Activated CD4-positive, alpha-beta T cell treated with anti-CD3 and anti-CD28 coated beads, Interleukin-2, amount 10 ng/mL, durations not matched to agents 7 days and 5 days (primary cell): ENCODE measurements at places on chromosomes 16 and 17.

- no peak overlapping the region for H3K4me3 ChIP-seq
- peaks cover 3% of the 10 kb centered on the region for H3K36me3 ChIP-seq
- H3K27ac ChIP-seq: no peak overlapping the region
- H3K4me1 ChIP-seq: peaks cover 13% of the 10 kb centered on the region
Measured at GRCh38 chr17:29918922-29919856, 10.8 kb downstream of the SSH2 start.

DNA sequence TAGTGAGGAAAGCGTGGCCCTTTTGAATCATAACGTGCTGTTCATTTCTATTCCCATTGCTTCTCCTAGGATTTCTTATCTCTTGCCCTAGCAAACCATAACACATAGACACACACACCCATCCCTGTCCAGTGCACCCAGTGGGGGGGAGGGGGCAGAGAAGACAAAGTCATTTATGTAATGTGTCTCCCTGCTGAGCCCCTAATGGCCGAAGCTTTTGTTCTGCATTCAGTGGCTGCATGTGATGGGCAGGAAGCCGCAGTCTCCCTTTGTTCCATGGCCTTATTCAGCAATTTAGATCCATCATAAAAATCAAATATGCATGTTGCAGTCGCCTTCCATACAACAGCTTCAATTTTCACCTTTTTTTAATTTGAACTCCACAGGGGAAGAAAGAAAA lies 325.4 kb downstream of the ZFHX3 start:
- no peaks in the 10 kb centered on the region for H3K4me1 ChIP-seq
- no peak overlapping the region for H3K4me3 ChIP-seq
- no peaks in the 10 kb centered on the region for H3K36me3 ChIP-seq
- DNase-seq: no peak

DNA sequence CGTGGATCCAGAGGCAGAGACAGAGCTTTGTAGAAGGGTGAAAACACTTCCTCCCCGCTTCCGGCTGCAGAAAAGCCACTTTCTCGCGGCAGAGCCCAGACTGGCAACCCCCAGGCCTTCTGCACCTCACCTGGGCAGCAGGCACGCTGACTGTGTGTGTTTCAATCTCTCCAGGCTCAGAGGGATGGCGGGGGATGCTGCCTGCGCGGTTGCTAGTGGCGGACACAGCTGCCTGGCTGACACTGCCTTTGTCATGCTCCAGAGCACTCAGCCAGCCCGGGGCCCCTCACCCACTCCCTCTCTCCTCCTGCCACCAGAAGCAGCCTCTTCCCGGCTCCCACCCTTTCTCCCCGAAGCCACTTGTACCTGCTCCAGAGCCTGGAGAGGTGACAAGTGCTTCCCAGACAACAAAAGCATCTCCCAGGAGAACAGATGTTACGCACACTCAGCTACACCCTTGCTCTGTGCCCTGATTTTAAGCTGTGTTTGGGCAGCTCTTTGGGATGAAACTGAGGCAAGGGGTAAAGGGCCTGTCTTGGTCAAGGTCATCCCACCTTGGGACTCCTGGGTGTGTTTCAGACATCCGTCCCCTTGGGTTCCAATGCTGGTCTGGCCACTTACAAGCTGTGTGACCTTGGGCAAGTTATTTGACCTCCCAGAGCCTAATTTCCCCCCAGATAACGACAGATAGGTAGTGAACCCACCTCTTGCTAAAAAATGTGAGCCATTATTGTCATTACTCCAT lies 9.2 kb upstream of the GLIS2 start:
- H3K36me3 ChIP-seq: peaks cover 12% of the 10 kb centered on the region
- H3K27ac ChIP-seq: peak overlapping the region; percentile 94
- H3K4me1 ChIP-seq: peaks cover 34% of the 10 kb centered on the region
- peak overlapping the region; percentile 91 for H3K4me3 ChIP-seq
- H3K27me3 ChIP-seq: peaks cover 2% of the 10 kb centered on the region

DNA sequence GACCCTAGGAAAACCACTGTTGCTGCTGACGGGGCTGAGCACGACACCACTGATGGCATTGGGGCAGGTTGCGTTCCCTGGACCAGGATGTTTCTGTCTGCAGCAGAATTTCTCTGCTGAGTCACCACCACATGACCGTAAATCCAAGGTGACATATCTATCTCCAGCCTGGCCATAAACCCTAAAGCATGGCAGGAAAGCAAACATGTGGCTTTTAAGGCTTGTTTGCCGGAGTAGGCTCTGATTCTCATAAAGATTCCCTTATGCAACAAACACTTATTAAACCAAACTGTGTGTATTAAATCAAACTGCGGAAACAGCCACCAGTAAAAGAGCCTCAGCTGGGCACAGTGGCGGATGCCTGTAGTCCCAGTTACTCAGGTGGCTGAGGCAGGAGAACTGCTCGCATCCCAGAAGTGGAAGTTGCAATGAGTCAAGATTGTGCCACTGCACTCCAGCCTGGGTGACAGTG lies 17.3 kb downstream of the MPHOSPH6 start:
- peaks cover 13% of the 10 kb centered on the region for H3K4me1 ChIP-seq
- H3K27ac ChIP-seq: no peak overlapping the region
- H3K36me3 ChIP-seq: peaks cover 48% of the 10 kb centered on the region
- no peaks in the 10 kb centered on the region for H3K27me3 ChIP-seq
- DNase-seq: no peak

DNA sequence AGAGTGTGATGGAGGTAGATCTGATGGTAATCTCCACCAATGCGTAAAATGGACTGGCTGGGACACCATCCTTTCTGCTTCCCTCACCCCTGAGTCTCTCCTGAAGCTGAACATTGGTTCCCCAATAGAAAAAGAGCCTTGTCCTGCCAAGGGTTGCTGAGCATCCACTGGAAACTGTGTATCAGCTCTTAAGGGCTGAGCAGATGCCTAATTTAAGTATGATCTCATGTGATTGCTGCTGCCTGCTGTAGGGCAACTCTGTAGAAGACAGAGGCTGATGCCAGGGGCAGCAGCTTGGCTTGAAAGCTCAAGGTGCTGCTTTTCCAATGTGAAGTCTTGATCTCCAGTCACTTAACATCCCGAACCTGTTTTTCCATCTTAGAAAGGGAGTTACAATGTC lies 310.3 kb upstream of the CCL2 start:
- no peak overlapping the region for H3K4me3 ChIP-seq
- H3K36me3 ChIP-seq: no peaks in the 10 kb centered on the region
- H3K4me1 ChIP-seq: peaks cover 2% of the 10 kb centered on the region
- no peak overlapping the region for H3K27ac ChIP-seq
- DNase-seq: no peak

- H3K4me3 ChIP-seq: peak overlapping the region; percentile 98
- peak; percentile 81 for DNase-seq
- H3K36me3 ChIP-seq: peaks cover 43% of the 10 kb centered on the region
- H3K27me3 ChIP-seq: no peaks in the 10 kb centered on the region
- H3K27ac ChIP-seq: peak overlapping the region; percentile 96
- H3K4me1 ChIP-seq: peaks cover 37% of the 10 kb centered on the region
Measured at GRCh38 chr16:29994600-29995323, 655 bp downstream of the HIRIP3 start.

DNA sequence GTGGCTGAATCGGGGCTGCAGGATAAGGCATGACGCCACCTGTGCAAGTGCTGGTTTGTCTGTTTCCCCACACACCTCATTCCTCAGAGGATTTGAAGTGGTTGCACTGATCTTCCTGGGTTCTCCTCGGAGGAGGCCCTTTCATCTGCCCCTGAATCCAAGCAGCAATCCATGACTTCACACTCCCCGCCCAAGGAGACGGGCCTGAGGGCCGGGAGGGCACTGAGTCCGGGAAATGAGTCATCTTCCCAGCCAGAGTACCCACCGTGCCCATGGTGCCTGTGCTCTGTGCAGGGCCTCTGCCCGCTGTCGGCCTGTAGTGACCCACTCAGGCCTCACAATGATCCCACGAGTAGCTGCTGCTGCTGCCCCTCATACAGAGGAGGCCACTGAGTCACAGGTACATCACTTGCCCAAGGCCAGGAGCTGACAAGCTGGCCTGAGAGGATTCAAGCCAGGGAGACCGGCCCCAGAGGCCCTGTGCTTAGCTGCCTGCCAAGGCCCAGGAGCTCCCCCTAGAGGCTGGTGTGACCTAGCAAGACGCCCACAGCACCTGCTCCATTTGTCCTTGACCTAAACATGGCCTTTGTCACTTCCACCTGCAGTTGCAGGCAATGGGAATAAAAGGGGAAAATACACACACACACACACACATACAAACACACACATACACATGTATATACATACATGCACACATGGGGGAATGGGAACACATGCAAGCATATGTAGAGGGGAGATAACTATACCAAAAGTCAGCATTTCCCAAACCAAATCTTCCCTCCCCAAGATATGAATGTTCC lies 240.0 kb downstream of the C16orf95 start:
- H3K4me3 ChIP-seq: no peak overlapping the region
- H3K27ac ChIP-seq: no peak overlapping the region
- H3K4me1 ChIP-seq: no peaks in the 10 kb centered on the region

DNA sequence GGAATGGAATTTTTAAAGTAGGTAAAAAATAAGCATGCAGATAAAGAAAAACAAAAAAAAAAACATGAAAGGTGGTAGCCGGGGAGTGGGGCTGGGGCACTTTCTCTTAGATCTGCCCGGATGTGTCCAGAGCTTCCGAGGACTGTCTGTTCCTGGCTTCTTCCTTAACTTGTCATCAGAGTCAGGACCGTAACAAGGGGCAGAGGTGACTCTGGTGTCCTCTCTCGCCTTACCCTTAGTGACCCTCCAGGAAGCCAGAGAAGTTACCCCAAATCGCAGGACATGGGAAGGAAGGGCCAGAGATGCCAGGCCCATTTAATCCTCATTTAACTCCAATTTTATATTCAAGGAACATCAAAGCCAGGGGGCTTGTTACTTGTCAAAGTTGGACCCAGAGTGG lies 115.5 kb downstream of the ABCC6 start:
- H3K4me3 ChIP-seq: no peak overlapping the region
- no peaks in the 10 kb centered on the region for H3K27me3 ChIP-seq
- H3K36me3 ChIP-seq: peaks cover 51% of the 10 kb centered on the region
- no peak for DNase-seq
- H3K27ac ChIP-seq: no peak overlapping the region

DNA sequence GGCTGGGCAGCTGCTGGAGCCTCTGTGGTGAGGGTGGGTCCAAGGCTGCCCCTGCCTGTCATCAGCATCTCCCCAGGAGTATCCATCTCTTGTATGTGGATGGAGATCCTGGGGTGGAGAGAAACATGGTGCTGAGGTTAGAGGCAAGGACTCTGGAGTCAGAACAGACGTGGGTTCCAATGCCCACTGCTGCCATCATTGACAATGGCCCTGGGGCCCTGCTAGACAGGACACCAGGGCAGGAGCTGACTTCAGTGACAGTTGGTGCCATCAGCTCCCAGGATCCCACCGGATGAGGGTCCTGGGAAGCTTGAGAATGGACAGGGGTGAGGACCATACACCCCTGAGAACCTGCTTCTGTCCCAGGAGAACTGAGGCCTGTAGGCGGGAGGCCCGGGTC lies 15.6 kb downstream of the MYLK3 start:
- H3K4me1 ChIP-seq: no peaks in the 10 kb centered on the region
- H3K27me3 ChIP-seq: no peaks in the 10 kb centered on the region
- no peak for DNase-seq
- H3K27ac ChIP-seq: no peak overlapping the region
- no peaks in the 10 kb centered on the region for H3K36me3 ChIP-seq

- H3K4me3 ChIP-seq: no peak overlapping the region
- DNase-seq: no peak
- H3K27me3 ChIP-seq: no peaks in the 10 kb centered on the region
- H3K27ac ChIP-seq: no peak overlapping the region
Measured at GRCh38 chr16:13923703-13924298, 3.8 kb downstream of the ERCC4 start.

GRCh38 chr16:48556243-48556912 lies 53.6 kb downstream of the N4BP1 start:
- H3K4me1 ChIP-seq: peaks cover 66% of the 10 kb centered on the region
- H3K27me3 ChIP-seq: no peaks in the 10 kb centered on the region
- peak overlapping the region; percentile 28 for H3K4me3 ChIP-seq
- H3K27ac ChIP-seq: peak overlapping the region; percentile 54

- no peak overlapping the region for H3K4me3 ChIP-seq
- no peak overlapping the region for H3K27ac ChIP-seq
- peaks cover 5% of the 10 kb centered on the region for H3K27me3 ChIP-seq
- H3K36me3 ChIP-seq: no peaks in the 10 kb centered on the region
- H3K4me1 ChIP-seq: no peaks in the 10 kb centered on the region
Measured at GRCh38 chr16:71359431-71359830, 908 bp downstream of the CALB2 start.

DNA sequence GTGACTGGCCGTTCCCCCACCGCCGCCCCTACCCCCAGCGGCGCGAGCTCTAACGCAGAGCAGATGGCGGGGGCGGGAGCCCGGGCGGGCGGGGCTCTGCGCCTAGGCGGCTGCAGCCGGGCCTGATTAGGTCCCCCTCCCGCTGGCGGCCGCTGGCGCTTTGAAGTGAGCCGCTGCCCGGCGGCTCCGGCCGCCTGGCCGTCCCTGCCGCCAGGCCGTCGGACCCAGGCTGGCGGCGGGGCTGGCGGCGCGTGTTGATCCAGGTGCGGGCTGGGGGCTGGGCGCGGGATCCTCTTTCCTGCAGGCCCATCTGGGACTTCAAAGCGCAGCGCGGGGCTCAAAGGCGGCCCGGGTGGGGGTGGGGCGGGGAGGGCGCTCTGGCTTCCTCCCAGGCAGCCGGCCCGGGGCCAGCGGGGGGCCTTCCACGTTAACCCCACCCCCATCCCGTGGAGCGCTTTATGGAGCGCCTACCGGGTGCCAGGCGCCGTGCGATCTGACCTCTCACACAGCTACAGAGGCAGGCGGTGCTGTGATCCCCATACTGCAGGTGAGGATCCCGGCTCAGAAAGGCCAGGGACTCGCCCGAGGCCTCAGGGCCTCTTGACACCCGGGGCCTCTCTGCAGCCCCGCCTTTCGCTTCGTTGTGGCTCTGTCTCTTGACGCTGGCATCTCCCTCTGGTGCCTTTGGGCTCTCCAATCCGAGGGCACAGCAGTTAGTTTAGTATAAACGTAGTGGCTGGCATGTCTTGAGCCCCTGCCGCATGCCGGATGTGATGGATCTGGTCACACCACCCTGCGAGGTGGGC lies 80.0 kb upstream of the NKD1 start:
- peaks cover 5% of the 10 kb centered on the region for H3K4me1 ChIP-seq
- no peak overlapping the region for H3K27ac ChIP-seq
- H3K27me3 ChIP-seq: peaks cover 23% of the 10 kb centered on the region

DNA sequence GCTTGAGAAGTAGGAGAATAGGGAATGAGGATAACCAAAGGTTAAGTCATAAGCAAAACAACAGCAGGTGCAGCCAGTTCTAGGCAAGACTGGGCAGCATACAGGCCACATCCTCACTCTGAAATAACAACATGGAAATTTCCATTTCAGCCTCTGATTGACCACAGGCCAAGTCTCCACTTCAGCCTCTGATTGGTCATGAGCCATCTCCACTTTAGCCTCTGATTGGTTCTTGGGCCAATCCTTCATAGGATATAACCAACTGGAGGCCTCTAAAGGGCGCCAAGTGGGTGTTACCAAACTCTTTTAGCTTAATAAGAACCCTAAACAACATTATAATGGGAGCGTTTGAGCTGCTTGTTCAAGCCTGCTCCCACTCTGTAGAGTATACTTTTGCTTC lies 512.0 kb downstream of the NPIPA7 start:
- H3K4me1 ChIP-seq: no peaks in the 10 kb centered on the region
- no peak overlapping the region for H3K27ac ChIP-seq
- no peaks in the 10 kb centered on the region for H3K27me3 ChIP-seq
- H3K36me3 ChIP-seq: no peaks in the 10 kb centered on the region
- no peak overlapping the region for H3K4me3 ChIP-seq

- no peak overlapping the region for H3K27ac ChIP-seq
- no peaks in the 10 kb centered on the region for H3K27me3 ChIP-seq
- no peaks in the 10 kb centered on the region for H3K4me1 ChIP-seq
- no peak for DNase-seq
- no peak overlapping the region for H3K4me3 ChIP-seq
Measured at GRCh38 chr17:79084291-79085153, 9.9 kb downstream of the ENGASE start.
